ENCODE measurements at places on chromosomes 6 and 20.
A peak's percentile ranks its signal among the peaks of the same experiment; 100 is the strongest.

GRCh38 chr6:83250235-83250634 lies 57.1 kb downstream of the RWDD2A start:
- DNase-seq = no peak

DNA sequence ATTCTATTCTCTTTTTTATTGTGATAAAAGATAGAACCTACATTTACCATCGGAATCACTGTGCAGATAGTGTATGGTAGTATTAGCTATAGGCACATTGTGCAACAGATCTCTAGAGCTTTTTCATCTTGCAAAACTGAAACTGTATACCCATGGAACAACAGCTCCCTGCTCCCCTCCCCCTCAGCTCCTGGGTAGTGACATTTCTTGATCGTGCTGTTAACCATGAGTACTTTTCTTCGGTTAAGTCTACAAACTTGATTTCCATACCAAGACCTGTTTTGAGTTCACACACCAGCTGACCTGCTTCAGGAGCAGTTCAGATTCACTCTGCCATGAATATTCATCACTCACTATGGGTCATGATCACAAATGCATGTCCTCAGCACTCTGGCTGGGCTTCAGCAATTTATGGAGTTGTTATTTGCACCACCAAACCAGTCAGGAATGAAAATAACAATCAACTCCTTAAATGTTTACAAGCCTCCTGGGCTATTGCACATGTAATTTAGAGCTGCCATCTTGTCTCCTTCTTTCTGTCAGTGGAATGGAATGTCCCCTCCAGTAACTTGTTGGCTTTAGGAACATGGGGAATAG lies 32.8 kb downstream of the PRDM1 start:
- no peak for DNase-seq

DNA sequence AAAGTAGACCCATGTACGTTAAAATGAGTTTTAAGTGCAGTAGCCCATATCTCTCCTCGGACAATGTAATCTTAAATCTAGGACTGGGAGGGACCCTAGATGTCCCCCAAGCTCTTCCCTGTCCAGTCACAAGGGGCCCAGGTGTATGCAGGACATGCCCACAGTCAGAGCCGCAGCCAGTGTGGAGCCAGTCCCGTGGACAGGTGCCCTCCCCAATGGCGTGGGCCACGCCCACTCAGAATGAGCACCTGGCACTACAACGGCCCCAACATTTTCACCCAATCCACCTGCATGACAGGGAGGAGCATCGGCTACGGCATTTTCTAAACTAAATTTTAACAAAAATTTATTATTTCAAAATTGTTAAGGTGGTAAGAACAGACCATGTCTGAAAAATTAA lies 53.2 kb downstream of the WDR27 start:
- no peak for DNase-seq

- DNase-seq = peak; percentile 42
These were observed 3.8 kb upstream of the E2F1 start for GRCh38 chr20:33689973-33690372.

GRCh38 chr6:82914511-82914910 lies 151.1 kb downstream of the UBE3D start:
- no peak for DNase-seq

GRCh38 chr20:57135875-57136274 lies 130.6 kb downstream of the BMP7 start:
- DNase-seq = no peak

All from stimulated activated CD4-positive, alpha-beta T cell treated with anti-CD3 and anti-CD28 coated beads, Interleukin-15, amount 100 ng/mL, for 48 hours (primary cell).